ENCODE measurements at places on chromosomes 1 and 21.

- DNase-seq: no peak
Observed at GRCh38 chr1:238457610-238458009, 566.9 kb upstream of the ZP4 start.

DNA sequence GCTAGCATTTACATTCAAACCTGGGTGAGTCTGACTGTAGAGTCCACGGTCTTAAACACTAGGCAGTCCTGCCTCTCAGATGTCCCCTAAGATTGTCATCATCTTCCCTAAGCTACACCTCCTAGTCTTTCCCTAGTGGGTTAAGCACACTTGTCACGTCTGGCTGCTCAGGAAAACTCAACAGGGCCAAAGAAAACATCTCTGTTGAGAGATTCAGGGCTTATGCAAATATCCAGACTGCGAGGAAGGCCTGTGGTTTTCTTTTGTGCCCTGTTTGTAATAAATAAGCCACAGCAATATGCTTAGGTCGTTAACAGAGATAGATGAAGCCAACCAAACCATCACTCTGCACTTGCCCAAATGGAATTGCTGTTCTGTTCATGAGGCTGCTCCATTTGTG, 472.6 kb upstream of the DEPDC1 start:
- no peak for DNase-seq

- DNase-seq: no peak
Observed at GRCh38 chr1:156947127-156947526, 26.7 kb downstream of the LRRC71 start.

DNA sequence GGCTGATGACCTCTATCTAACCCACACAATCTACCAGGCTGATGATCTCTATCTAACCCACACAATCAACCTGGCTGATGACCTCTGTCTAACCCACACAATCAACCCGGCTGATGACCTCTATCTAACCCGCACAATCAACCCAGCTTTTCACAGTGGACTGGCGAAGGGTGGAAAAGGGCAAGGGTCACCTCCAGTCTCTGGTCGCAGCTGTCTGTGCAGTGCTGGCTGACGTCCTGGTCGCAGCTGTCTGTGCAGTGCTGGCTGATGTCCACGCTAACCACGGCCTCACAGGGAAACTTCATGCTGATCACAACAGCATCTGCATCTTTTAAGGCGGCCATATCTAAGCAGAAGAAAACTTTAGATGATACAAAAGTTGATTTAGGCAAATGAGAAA, 12.2 kb upstream of the CCDC27 start:
- DNase-seq: no peak

- no peak for DNase-seq
Observed at GRCh38 chr1:119453021-119453420, 38.1 kb downstream of the HSD3B2 start.
